ENCODE measurements at places on chromosomes 12 and 14.

GRCh38 chr12:98951406-98951805, 306.3 kb downstream of the APAF1 start:
- no peak for DNase-seq

DNA sequence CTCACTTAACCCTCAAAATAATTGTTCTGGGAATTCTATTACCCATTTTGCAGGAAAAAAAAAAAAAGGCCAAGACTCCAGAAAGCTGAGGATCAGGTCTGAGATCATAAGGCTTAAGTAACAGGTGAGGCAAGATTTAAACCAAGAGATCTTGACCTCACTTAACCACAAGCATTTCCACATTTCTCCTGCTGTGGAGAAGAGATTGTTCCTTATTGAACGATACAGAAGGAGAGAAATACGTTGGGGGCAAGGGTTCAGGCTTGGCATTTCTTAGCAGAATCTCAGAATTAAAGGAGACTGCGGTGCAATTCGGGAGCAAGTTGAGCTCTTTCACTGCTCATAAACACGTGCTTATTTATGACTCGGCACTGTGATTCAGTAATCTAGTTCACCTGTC, 885.3 kb upstream of the TMEM132C start:
- no peak for DNase-seq

- no peak for DNase-seq
These were observed 225.4 kb downstream of the KLHL28 start for GRCh38 chr14:44736326-44736725.

- peak; percentile 73 for DNase-seq
These were observed 97.6 kb upstream of the SLC38A2 start for GRCh38 chr12:46470036-46470627.

DNA sequence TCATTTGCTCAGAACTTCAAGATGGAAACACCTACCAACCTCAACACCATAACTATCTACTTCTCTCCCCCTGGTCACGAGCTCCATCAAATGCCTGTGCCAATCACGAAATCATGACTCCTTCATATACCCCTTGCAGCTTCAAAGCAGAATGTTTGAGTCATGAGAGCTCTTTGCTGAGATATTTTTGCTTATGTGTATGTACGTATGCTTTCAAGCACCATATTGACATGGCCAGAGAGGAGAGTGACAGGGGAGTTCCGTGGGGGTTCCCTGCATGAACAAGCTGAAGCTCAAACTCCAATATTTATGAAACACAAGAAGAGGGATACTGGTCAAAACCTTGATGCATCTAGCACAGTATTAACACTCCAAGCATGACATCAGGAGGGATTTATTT, 374.4 kb downstream of the DPF3 start:
- no peak for DNase-seq

- DNase-seq: no peak
These were observed 12.1 kb downstream of the C14orf93 start for GRCh38 chr14:22997676-22998323.

GRCh38 chr12:110556705-110557104, 26.4 kb downstream of the PPTC7 start:
- DNase-seq: no peak

DNA sequence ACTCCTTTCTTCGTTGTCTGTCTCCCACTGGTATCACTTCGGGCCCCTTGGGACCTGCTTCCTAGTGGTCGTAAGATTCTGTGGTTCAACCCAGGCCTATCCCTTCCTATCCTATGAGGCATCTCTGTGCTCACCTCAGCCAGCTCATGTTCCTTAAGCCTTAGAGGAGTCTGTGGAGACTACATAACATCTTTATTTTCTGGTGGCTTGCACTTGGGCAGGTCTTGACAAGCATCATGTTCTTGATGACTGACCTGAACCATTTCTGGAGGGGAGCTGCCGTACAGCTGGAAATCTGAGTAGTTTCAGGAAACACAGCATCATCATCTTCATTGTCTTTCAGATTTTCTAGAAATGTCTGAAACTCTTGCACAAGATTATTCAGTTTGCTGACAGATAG, 69.3 kb downstream of the PPFIBP1 start:
- DNase-seq: no peak

DNA sequence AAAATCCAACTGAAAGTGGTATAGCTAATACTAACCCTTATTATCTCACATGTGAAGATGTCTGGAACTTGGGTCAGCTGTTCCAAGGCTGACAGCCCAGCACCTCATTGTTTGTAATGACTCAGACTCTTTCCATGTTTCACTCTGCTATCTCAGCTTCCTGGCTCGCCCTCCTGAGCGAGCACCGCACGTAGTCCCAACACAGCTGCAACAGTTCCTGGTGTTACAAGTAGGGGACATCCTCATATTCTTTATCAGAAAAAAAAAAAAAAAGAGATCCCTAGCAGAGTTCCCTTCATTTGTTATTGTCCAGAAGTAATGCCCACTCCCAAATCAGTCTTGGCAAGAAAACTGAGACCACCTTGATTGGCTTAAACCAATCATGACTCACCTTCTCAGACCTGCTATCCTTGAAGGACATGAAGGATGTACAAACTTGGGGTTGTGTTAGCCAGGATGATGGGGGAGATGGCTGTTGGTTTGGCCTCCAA, 92.5 kb downstream of the ADCK1 start:
- no peak for DNase-seq

- DNase-seq: no peak
These were observed 23.1 kb upstream of the IL22 start for GRCh38 chr12:68276402-68276930.

GRCh38 chr12:2800046-2800570, 5.3 kb downstream of the FKBP4 start:
- DNase-seq: no peak

DNA sequence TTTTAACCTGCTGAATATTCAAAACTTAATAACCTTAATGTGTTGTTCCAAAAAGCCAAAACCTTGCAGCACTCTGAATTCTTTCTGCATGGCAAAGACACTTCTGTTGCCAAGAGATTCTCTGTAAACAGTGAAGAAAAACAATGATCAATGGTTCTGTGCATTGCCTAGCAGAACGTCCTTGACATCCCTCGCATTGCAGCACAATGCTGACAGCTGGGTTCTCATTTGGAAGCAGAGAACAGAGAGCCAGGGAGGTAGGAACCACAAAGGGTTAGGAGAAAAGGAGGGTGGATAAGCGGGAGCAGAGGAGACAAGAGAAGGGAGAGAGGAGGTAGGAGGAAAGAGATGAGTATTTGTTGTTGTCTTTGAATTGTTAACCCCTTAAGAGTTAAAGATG, 501.1 kb downstream of the NAV3 start:
- DNase-seq: no peak

- no peak for DNase-seq
These were observed 83.0 kb downstream of the ACTN1 start for GRCh38 chr14:68896132-68896531.

DNA sequence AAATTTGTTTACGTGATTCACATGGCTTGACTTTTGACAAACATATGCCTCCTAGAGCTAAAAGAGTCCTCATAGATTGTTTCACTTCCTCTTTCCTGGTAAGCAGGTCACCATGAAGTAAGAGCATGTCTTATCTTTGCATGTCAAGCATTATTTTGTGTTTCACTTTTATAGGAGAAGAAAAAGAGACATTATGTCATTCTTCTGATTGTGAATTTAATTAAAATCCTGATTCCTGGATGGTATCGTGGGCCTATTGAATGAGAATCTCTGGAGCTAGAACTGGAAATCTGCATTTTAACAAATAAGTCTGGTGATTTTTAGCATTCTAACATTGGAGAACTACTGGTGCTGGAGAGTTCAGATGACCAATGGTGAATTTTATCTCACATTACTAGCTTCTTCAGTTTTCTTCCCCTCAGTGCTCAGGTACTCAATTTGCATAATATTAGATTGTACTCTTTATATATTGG, 218.6 kb upstream of the ATP2B1 start:
- DNase-seq: no peak

DNA sequence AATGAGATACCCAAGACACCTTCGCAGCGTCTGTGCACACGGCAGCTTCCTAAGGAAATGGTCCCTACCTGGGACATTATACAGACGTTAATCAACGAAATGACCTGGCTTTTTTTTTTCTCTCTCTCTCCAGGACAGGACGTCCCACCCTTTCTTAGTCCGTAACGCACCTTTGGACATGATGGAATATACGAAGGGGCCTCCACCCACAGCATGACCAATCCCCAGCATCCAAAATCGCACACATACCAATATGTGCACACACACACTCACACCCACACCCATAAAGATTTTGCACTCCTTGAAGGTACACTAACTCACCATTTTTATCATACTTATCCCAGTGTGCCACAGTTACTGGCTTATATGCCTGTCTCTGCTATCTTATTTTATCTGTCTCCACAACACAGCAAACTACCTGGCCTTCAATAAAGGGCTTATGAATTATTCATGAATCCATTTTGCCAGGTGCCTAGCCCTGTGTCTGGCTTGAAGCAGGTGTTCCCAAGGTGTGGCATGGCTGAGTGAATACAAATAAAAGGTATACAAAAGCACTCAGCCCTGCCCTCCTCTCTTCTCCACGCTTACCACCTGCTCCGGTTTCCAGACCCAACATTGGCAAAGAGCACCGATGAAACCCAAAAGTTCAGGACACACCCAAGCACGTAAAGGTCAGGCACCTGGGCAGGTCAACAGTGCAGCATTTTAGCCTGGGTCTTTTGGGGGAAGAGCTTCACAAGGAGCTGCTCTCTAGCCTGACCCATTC, 2.2 kb downstream of the SCNN1A start:
- no peak for DNase-seq

DNA sequence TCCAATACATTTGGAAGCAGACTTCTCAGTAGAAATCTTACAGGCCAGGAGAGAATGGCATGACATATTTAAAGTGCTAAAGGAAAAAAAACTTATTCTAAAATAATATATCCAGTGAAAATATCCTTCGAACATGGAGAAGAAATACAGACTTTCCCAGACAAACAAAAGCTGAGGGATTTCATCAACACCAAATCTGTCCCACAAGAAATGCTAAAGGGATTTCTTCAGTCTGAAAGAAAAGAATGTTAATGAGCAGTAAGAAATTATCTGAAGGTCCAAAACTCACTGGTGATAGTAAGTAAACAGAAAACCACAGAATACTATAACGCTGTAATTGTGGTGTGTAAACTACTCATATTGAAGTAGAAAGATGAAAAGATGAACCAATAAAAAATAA, 103.9 kb downstream of the INSM2 start:
- DNase-seq: no peak

GRCh38 chr14:68254669-68255527, 435.3 kb downstream of the RAD51B start:
- DNase-seq: no peak

DNA sequence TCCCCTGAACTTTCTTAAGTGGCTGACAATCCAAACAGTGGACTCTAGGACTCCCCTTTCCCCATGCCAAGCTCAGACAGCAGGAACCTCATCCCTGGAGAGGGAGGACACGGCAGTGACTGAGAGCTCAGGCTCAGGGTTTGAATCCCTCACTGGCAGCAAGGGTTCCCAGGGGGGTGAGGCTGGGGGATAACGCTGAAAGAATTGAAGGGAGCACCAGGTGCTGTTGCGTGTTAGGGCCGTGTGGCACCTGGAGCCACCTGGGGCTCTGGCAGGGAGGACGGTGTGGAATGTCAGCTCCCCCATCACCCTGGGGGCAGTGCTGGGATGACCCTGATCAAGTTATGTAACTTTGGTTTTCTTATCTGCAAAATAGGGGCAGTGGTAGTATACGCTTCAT, 40.1 kb downstream of the ANO2 start:
- DNase-seq: no peak

DNA sequence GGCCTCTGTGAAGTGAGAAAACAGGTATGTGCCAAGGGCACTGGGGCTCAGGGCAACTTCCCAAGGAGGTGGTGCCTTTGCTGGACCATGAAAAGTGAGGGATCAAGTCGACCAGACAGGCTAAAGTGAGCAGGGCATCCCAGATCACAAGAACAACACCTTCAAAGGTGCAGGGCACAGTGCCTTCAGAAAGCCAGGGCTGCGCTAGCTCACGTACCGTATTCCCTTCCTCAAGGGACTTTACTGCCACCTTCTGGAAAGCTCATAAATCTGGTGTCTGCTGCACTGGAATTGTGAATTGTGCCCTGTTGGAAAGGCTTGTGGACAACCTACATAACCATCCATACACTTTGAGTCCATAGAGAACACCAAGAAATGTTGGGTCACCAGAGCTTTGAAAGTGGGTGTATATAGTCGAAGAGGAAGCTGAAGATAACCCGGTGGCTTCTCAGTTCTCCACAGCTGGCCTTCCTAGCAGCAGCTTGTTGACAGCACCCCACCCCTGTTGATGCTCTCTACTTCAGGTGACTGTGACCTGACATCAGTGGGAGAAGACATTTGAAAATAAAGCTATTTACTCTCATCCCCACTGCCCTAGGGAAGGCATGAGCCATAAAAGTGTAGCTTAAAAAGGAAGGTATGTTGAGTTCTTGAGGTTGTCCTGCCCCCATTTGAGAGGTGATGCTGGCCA, 24.5 kb downstream of the FIGNL2 start:
- no peak for DNase-seq

GRCh38 chr14:59096303-59096702, 92.2 kb upstream of the DAAM1 start:
- no peak for DNase-seq

DNA sequence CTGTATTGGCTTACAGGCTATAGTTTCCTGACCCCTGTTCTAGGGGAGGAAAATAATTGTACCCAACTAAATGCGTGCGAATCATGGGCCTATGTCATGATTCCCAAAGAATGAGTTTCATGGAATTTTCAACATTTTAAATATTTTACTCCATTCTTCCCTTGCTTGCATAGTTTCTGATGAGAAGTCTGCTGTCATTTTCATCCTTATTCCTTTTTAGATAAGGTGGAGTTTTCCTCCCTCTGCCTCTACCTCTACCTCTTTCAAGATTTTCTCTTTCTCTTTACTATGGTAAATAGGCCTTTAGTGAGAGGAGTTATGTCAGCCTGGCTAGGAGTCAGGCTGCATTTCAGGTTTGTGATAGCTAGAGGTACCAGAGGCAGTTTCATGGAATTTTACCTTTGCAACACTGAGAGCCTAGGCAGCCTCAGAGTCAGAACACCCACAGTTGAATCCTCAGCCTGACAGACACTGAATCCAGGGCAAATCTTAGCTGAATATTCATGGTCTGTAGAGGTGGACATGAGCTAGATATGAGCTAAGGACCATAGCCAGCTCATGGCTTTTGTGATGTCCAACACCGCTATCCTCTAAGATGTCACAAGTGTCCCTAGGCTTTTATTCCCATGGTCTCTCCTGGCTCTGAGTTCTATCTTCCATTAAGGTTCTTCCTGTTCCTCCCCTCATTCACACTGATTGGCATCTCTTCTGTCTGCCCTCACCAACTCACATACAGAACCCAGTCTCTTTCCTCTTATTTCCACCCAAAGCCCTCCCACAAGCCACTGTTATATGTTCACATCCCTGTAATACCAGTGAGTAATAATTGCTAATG, 6.0 kb downstream of the SERPINA3 start:
- no peak for DNase-seq

DNA sequence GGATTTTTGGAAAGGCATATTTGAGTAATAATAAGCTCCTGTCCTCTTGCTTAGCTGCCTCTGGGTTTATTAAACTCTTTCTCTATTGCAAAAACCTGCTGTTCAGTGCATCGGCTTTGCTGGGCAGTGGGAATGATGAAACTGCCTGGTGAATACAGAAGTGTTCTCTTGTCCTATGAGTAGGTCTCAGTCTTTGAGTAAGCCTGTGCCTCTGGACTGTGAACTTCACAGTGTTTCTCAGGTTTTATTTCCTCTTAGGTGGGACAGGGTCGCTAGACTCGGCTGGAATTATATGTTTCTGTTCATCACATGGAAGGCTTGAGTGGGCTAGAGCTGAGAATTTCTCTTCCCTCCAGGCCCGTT, 46.4 kb downstream of the CRADD start:
- DNase-seq: no peak

GRCh38 chr12:51253276-51253675, 14.7 kb downstream of the DAZAP2 start:
- DNase-seq: no peak

All from T-helper 1 cell (primary cell).